ENCODE measurements at places on chromosomes 16 and 17.

DNA sequence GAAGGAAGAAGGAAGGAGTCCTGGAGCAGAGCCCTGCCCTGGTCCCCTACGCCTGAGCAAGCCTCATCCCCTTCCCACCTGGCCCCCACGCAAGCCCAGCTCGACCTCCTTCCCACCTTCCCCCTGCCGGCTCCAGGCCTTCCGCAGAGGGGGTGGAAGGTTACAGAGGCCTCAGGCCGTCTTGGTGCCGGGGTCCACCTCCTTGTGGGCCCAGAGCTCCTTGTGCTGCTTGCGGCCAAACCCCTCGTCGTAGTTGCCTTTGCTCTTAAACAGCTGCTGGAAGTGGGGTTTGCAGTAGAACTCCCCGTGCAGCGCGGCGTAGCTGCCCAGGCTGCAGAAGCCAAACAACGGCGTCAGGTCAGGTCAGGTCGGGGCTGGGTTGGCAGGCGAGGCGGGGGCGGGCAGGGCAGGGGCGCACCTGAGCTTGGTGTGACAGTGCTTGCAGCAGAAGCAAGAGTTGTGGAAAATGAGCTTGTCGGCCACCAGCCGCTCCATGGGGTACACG lies 1.5 kb downstream of the LIMD2 start:
- no peak for DNase-seq

DNA sequence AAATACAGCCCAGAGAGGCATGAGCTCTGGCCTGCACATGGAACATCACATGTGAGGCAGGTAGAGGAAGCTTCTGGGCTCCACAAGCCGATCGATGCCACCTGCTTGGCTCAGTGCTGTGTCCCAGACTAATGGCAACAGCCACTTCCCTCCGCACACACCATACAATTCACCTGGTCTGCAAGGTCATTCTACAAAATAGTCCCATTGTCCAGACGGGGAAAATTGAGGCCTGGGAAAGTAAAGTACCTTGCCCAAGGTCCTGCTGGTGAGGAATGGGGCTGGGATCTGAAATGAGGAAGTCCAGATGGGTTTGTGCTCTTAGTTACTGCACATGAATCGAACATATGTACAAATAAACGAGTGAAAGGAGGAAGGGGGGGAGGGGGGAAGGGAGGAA lies 88.0 kb downstream of the LITAF start:
- no peak for DNase-seq

- no peak for DNase-seq
Measured at GRCh38 chr16:2371421-2371820, 30.9 kb upstream of the ABCA3 start.

- no peak for DNase-seq
Measured at GRCh38 chr16:49698931-49699840, 156.7 kb downstream of the ZNF423 start.

DNA sequence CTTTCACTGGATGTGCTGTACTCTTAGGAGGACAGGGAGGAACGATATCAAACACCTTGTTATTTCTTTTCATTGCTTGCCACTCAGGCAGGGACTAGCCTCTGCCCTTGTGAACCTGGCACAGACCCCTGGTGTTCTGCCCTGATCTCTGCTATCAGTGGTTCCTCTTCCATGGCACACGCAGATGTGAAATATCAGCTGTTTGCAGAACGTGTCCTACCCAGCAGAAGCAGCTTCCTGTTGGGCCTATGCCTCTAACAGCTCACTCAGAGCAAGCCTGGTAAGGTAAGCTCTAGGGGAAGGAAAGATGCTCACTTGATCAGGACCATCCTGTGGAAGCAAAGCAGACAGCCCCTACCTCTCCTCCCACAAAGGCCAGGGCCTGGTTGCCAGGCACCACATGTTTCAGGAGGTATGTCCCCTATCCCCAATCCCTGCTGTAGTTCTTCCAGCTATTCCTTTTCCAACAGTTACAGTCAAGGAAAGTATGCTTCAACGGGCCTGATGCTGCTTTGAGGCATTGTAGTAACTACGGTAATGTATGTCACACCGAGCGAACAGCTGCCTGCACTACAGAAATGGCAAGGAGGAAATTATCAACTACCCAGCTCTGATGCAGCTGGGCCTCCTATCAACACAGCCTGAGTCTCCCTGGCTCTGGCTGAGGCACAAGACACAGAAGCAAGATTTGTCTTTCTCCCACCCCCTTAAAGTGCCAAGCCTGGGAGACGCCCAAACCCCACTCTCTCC lies 41.3 kb upstream of the GFOD2 start:
- no peak for DNase-seq

- DNase-seq = no peak
Measured at GRCh38 chr16:62701426-62701825, 665.2 kb upstream of the CDH8 start.

- no peak for DNase-seq
Measured at GRCh38 chr17:4980644-4981216, 6.7 kb downstream of the CAMTA2 start.

GRCh38 chr17:62913991-62914570 lies 52.0 kb upstream of the TANC2 start:
- DNase-seq = no peak

DNA sequence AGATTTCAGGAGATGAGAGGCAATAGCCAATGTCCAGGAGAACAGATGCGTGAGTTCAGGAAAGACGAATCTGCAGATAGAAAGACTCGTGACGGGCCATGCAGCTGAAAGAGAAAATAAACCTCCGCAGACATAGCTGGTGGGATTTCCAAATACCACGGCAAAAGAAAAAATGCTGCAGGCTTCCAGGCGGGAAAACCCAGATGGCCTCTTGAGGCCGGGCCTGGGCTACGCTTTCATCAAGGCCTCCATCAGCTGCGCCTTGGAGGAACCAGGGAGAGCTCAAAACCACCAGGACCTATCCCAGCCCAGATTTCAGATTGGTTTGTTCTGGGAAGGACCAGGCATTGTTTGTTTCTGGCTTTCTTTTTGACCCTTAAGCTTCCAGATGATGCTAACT lies 16.7 kb downstream of the CCDC40 start:
- DNase-seq = no peak

DNA sequence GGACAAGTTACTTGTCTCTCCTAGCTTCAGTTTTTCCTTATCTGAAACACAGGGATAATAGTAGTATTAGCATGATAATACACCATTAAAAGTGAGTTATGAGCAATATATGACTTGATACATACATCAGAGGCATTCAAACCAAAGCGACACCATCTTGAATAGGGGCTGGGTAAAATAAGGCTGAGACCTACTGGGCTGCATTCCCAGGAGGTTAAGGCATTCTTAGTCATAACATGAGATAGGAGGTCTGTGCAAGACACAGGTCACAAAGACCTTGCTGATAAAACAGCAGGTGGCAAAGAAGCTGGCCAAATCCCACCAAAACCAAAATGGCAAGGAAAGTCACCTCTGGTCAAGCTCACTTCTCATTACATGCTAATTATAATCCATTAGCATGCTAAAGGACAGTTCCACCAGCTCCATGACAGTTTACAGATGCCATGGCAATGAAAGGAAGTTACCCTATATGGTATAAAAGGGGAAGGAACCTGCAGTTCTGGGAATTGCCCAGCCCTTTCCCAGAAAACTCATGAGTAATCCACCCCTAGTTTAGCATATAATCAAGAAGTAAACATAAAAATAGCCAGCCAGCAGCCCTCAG lies 37.2 kb upstream of the HS3ST3A1 start:
- no peak for DNase-seq

GRCh38 chr16:15538507-15538906 lies 104.1 kb downstream of the BMERB1 start:
- no peak for DNase-seq

DNA sequence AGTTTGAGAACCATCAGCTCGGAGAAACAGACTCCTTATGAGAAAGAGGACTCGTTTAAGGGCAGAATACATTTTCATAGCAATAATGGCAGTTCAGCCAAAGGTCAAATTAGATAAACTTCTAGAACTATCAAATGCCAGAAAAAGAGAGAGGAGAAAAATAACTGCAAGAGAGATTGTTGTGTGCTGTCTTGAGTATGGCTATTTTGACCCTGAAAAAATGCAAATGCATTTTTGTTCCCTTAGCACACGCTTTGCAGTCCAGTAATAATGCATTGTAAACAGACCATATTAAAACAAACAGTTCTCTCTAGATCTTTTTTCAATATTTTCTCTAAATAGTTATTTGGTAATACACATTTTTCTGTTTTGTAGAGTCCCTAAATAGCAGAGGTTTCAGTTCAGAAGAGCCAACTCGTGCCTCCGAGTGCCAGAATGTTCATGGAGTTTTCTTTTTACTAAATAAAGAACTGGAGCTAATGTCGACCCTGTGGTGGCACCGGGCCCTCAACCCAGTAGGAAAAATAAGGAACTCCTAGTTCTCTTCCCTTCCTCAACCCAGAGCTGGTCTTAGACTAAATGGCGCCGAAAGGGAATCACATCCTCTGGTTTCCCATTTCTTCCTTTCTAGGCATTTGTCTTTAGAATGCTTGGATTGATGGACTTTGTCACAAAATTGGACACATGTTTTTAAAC lies 298.0 kb downstream of the MAP2K4 start:
- DNase-seq = no peak

GRCh38 chr17:4477255-4477791 lies 21.4 kb upstream of the SPNS2 start:
- DNase-seq = no peak

DNA sequence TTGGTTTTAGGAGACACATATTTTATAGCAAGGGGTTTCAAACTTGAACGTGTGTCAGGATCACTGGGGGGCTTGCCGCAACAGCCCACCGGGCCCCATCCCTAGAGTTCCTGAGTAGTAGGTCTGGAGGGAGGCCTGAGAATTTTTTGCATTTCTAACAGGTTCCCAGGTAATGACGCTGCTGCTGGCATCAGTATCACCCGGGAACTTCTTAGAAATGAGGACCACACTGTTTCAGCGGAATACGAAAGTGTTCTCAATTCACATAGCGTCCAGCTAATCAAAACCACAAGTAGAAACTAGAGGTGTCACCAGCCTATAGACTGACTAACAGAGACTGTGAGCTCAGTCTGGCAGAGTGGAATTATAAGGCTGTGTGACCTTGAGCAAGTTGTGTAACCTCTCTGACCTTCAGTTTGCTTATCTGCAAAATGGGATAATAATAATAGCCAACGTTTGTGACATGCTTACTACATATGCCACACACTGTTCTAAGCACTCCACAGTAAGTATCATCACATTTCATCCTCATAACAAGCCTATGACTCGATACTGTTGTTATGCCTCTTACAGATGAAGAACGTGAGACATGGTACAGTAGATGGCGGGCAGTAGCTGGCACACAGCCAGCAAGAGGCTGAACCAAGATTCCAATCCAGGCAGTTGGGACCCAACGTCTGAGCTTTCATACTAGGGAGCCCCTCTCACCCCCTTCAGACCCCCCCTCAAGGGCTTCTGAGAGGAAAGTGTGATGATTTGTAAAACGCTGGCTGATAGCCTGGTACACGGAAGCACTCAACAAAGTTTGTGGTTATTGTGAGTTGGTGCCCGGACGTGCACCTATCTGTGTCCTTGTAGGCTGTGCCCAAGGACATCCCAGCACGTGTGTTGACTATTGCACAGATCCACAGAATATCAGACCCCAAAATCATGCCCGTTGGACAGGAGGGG lies 4.6 kb upstream of the ICAM2 start:
- DNase-seq = no peak

DNA sequence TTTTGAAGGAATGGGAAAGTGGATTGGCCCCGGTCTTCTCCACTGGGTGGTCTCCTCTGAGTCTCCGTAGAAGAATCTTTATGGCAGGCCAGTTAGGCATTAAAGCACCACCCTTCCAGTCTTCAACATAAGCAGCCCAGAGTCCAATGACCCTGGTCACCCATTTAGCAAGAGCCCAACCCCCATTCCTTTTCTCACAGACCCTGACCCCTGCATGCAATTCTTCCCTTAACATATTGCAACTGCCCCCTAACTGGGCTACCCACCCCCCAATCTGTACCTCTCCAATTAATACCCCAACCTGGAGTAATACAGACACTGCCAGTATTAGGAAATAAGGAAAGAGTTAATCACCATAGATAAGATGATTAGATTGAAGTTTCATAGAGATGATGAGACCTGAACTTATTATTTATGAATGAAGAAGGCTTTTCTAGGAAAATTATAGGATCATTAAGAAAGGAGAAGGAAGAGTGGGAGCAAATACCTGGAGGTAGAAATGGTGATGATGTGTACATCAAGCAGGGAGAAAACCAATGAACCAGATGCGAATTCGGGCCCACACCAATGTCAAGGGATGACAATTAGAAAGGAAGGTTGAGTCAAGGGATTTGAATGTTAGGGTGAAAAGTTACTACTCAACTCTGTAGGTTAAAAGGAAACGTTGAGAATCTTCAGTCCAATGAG lies 2.4 kb downstream of the CCL2 start:
- no peak for DNase-seq

DNA sequence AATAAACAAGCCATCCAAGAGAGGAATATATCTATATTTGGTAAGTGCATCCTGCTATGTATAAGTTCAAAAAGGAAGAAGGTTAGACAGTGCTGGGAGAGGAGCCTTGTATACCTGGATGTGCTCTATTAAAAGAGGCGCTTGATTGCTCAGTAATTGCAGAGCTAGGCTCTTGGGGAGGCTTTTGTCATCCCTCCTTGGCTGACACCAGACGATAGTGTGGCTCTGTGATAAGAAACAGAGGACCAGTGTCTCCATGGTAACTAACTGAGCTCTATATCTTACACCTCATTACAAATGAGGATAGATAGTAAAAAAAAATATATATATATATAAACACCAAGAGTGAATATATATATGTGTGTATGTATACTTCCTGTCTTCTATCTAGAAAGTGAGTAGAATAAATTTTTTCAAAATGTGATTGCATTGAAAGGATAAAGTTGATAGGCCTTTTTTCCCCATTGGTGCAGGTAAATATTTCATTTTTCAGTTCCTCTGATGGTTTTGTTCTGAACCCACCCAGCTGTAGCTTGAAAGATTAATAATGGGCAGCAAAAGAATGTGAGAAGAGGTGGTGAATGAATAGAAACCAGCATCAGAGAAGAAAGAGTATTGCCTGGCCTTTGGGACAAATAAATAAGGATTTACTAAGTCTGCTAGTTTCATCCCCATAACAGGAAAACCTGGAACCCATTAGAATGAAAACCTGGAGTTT lies 303.7 kb downstream of the ZFHX3 start:
- no peak for DNase-seq

DNA sequence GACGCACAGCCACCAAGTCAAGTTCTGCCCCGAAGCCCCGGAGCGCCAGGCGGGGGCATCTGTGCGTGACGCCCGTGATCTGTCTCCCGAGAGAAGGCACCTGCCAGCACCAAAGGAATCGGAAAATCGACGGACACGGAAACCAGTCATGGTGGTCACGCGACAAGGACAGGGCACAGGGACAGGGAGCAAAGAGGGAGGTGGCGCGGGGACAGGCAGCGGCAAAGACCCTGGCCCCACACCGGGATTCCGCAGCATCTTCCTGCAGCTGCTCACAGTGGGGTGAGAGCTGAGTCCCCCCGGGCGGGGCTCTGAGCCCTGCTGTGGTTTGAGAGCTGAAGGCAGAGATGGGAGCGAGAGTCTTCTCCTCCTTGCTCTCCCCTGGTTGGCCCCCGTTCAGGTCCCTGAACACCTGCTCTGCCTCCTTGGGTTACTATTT lies 56.4 kb downstream of the ABR start:
- DNase-seq = no peak

DNA sequence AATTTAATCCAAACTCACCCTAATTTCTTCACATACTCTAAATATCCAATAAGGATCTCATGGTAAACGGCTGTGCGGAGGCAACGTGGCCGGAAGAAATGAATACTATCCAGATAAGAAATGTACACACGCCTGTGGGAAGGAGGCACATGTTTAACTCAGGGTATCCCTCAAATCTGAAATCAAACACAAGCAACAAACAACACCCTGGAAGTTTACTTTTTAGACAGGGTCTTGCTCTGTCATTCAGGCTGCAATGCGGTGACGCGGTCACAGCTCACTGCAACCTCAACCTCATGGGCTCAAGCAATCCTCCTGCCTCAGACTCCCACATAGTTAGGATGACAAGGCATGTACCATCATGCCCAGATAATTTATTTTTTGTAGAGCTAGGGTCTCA lies 21.2 kb upstream of the TRAP1 start:
- no peak for DNase-seq

All from Caki2 (cell line).